ENCODE measurements at places on chromosomes 2 and 18. TPM values are rescaled to one million over a fixed set of nuclear protein-coding genes. Genes with fewer than 3 reads are reported as not detected.

Gene RAD51AP2
- not detected for total RNA-seq

Gene TMEM247
- total RNA-seq: not detected

Gene CAVIN2
- not detected for total RNA-seq

Gene SULT1C2
- total RNA-seq: not detected

Gene HMSD
- total RNA-seq: 1.1 TPM

Gene STEAP3
- not detected for total RNA-seq

Gene G6PC2
- total RNA-seq: not detected
